Stimulated activated CD8-positive, alpha-beta memory T cell treated with anti-CD3 and anti-CD28 coated beads, Interleukin-7, amount 100 ng/mL, for 48 hours (primary cell): ENCODE measurements at places on chromosomes 12 and 14.

- DNase-seq = no peak
Observed at GRCh38 chr14:58750321-58751269, 112.8 kb downstream of the DACT1 start.

DNA sequence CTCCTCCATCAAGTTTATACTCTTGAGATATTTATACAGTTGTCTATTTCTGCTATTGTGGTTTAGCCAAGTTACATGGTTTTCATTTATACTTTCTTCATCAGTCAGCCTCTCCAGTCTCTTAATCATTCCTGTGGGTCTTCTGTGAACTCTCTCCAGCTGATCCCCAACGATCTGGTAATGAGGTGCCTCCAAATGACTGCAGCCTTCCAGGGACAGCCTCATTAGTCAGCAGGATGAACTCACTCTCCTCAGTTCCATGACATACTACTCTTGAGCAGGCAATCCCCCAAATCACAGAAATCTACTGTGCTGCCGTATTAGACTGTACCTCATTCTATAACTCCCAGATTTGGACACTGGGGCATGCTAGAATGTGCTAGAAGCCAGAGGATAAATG, 15.3 kb downstream of the AREL1 start:
- DNase-seq = no peak

- no peak for DNase-seq
Observed at GRCh38 chr12:110717037-110717436, 25.7 kb downstream of the PPP1CC start.

DNA sequence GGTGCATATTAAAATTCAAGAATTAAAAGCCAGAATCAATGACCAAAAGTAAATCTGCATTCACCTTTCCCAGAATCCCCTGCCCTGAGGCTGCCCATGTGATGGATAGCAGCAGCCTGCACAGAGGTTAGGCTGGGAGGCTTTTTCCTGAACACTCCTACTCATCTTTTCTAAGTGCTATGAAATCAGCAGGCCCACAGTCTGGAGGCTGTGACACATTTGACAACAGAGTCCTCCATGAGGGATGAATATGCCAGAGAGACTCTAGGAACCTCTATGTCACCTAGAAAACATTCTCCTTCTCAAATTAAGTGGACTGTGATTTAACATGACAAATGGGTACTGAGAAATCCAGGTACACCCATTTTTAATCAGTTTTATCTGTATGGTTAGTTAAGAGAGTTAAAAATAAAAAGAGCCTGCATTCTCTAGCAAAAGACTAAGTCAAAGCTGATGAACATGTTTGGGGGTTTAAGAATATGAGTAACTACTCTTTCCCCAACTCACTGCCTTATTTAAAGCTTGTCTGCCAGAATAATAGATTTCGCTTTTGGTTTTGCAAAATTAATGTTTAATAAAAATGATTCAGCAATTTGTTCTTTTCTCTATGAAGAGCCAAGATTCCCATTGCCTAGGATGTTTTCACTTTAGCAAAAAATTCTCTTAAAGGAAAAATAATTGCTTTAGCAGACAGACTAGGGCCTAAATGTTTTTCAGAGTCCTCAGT, 115.0 kb downstream of the RTN1 start:
- DNase-seq = no peak

DNA sequence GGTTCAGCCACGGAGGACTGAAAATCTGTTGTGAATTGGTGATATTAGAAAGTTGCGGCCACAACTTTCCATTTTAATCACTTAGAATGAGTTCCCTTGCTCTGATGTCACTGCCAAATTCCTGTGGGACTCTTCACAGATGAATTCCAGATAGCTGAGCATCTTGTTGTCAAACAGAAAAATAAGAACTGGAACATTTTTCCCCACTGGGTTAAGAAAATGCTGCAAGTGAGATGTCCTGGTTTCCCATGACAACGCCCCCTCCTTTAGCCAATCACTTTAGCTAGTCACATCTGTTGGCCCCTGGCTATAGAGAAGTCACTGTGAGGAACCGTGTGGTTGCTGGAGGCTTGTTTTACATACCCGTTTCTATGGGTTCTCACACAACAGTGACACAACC, 135.9 kb downstream of the KTN1 start:
- DNase-seq = no peak

DNA sequence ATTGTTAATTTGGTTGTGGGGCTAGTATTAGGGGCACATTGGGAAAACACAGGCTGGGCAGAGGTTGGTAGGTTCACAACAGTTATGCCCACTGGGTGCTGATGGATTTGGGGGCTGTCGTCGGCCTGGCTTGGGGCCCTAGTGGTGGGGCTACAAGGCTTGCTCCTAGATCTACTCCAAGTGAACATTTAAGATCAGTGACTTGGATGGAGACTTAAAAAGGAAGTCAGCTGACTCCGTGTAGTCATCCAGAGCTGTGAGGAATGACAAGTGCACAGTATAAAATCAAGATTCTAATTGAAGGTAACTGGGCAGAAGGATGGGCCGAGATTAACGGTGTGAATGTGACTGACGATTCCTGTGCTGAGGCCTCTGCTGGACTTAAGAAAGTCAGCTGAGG, 12.8 kb upstream of the NR4A1 start:
- no peak for DNase-seq

GRCh38 chr14:20873370-20874177, 17.6 kb upstream of the RNASE3 start:
- peak; percentile 64 for DNase-seq

DNA sequence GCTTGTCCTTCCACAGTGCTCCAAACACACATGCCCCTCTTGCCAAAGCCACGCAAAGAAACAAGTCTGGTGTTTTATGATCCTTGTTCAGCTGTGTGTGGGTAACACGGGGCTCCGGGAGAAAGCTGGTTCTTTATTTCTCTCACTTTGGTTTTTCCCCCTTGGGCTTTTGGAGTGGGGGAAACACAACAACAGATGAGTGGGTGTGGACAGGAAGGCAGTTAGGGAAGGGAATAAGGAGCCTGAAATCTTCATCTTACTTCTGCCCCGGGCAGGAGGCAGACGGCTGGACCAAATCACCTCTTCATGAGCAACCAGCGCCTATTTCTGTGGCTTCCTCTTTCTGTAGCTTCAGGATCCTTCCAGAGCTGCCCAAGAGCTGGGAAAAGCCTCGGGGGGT, 218.5 kb downstream of the PHETA1 start:
- no peak for DNase-seq

DNA sequence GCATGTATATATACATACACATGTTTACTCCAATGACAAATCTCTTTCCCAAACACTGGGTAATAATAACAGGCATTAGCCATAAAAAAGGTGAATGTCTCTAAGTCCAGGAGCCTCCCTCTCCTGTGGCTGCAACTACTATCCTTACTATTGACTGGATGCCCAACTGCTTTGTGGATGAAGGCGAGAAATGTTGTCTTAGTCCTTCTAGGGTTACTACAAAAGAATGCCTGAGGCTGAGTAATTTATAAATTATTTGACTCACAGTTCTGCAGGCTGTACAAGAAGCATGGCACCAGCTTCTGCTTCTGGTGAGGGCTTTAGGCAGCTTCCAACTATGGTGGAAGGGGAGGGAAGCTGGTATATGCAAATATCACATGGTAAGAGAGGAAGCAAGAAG, 366.0 kb upstream of the DDHD1 start:
- DNase-seq = no peak
